NCI-H510A treated with DMSO at 0.1 percent for 48 hours (cell line): ENCODE measurements at places on chromosomes 2 and 18.
A peak's percentile ranks its signal among the peaks of the same experiment; 100 is the strongest.

DNA sequence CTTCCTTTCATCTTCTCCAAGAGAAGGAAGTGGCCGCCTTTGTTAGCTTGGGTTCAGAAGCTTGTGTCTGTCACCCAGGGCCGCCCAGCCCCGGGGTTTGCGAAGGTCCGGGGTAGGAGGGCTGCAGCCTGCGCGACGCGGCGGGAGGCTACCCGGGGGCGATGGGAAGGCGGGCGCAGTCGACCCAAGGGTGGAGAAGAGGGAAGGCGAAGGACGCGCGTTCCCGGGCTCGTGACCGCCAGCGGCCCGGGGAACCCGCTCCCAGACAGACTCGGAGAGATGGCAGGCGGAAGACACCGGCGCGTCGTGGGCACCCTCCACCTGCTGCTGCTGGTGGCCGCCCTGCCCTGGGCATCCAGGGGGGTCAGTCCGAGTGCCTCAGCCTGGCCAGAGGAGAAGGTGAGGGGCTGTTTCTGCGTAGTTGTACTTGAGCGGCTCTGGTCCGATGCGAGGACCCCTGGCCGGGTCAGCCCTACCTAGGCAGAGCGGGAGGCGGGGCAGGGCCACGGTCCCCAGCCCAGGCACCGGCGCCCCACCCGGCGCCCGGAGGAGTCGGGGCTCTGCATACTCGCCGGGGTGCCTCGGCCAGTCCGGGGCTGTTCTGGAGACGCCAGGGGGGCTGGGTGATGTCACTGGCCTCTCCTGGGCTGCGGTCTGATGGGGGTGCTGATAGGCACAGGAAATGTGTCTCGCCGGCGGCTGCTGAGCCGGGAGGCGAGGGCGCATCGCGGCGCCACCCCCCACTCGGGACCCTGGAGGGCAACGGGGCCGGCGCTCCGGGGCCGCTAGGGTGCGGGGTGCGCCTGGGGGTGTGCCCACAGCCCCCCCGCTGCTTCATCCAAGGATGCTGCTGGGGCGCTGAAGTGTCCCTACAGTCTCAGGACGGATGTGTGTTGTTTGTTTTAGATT, at the start of gene QPCT:
QPCT (plus strand) TSS at position 178 of the 909 bp plus-strand sequence; CDS start at position 280, 102 bp downstream.
- DNase-seq: peak; percentile 64

- no peak for DNase-seq
Observed at GRCh38 chr2:48218169-48218568, 311.8 kb upstream of the STON1 start.

DNA sequence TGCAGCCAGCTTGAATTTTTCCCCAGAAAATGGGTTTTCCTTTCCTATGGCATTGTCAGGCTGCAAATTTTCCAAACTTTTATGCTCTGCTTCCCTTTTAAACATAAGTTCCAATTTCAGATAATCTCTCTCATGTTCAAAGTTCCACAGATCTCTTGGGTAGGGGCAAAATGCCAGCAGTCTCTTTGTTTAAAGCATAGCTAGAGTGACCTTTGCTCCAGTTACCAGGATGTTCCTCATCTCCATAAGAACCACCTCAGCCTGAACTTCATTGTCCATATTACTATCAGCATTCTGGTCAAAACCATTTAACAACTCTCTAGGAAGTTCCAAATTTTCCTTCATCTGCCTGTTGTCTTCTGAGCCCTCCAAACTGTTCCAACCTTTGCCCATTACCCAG, 68.3 kb downstream of the SGPP2 start:
- DNase-seq: no peak

- DNase-seq: no peak
Observed at GRCh38 chr18:46329736-46330246, 225.6 kb downstream of the HAUS1 start.

GRCh38 chr2:179995741-179996515, 11.2 kb downstream of the CWC22 start:
- DNase-seq: no peak

GRCh38 chr2:174158003-174158402, 90.3 kb downstream of the OLA1 start:
- peak; percentile 55 for DNase-seq

DNA sequence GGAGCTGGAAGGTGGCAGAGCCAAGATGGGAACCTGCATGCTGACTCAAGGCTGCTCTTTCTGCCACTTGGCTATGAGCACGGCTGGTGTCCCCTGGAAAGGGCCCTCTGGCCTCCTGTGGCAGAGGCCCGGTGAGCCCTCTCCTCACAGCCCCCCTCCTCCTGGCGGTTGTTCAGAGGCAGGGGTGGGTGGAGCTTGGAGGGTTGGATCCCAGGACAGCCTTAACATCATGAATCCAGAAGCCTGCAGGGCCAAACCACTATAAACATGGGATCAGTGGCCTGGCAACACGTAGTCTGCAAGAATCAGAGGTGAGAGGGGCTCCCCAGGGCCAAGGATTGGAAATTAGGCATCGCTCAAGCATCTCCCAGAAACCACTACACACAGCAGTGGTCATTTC, 48.5 kb upstream of the LOXHD1 start:
- DNase-seq: no peak

- no peak for DNase-seq
Observed at GRCh38 chr2:203685789-203686420, 20.5 kb upstream of the CD28 start.

DNA sequence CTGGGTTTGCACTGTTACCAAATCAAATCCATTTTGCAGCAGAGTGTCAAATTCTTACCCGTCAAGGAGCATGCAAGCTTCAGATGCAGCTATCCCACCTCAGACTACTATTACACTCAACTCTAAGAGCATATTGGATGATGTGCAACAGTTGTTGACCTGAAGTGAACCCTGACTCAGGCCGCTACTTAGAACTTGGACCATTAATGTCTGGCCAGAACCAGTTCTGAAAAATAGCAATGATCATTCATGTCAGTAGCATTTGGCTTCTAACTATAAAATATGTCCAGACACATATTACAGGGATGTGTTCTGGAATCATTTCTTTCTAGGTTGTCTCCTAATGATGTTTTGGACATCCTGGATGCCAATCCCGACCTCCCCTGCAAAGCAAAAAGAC, 135.5 kb upstream of the PKDCC start:
- DNase-seq: no peak
